ENCODE measurements at places on chromosomes 2 and 18. TPM values are rescaled to one million over a fixed set of nuclear protein-coding genes. Genes with fewer than 3 reads are reported as not detected.
A peak's percentile ranks its signal among the peaks of the same experiment; 100 is the strongest.

Gene CAPN14
- 0.67 TPM for total RNA-seq

Gene TTN
- 0.84 TPM for total RNA-seq

Gene OSR1
- total RNA-seq, result not detected

Gene RGPD8
- total RNA-seq, result 6.1 TPM

Gene DNAJC27
- 6.5 TPM for total RNA-seq

Gene GMCL1
- 20.8 TPM for total RNA-seq

DNA sequence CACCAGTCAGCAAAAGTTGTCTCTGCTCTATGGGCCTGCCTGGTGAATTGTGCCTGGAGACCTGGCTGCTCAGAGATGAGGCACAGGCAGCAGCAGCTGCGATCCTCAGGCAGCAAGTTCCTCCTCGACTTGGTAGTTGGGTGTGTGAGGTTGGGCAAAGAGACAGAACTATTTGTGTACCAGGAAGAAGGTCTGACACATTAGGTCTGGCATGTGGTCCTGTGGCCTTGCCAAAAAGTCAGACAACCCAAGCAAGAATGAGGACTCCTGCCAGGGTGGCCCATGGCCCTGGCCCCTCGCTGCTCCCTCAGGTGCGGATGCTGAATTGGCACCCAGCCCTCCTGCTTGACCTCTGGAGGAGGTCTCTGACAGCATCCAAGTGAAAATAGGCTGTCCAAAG lies 192.7 kb downstream of the DYSF start:
- ATAC-seq, result no peak

GRCh38 chr2:88227446-88227845 lies 57.3 kb downstream of the THNSL2 start:
- no peak for ATAC-seq

GRCh38 chr18:71442731-71443141 lies 1101.4 kb downstream of the CBLN2 start:
- no peak for ATAC-seq

DNA sequence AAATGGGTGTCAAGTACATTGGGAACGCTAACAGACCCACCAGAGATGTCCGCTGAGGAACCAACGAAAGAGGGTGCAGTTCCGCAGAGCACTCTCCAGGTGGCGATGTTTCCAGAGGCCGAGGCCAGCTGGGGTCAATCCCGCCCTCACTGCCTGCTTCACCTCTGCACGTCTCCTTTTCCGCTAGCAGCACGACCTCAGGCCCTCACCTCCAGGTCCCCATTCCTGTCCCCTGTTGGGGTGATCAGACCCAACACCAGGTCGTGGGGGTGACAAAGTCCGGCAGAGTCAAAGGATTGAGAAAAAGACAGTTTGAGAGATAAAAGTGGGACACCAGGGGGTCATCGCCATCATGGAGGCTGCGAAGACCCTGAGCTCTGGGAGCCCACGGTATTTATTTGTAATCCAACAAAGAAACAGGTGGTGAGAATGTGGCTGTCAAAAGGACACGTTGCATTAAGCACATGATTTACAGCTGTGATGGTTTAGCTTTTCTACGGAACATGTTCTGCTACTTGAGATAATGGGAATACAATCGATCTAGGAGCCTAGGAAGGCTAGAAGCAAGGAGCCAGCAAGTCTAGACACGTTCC lies 27.3 kb downstream of the ZAP70 start:
- no peak for ATAC-seq

DNA sequence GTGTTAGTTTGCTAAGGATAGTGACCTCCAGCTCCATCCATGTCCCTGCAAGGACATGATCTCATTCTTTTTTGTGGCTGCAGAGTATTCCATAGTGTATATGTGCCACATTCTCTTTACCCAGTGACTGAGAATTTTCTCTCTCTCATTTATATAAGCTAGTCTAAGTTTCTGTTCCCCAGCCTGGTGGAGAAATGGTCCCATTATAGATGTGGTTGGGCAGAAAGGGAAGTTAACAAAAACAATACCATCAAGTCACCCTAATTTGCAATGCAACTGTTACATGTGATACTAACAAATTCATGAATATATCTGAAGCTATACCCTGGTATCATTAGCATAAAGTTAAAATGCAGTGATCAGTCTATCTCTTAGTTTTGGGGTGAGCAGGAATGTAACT lies 54.0 kb downstream of the DNER start:
- ATAC-seq, result no peak

GRCh38 chr18:6979954-6980353 lies 137.6 kb downstream of the LAMA1 start:
- no peak for ATAC-seq

DNA sequence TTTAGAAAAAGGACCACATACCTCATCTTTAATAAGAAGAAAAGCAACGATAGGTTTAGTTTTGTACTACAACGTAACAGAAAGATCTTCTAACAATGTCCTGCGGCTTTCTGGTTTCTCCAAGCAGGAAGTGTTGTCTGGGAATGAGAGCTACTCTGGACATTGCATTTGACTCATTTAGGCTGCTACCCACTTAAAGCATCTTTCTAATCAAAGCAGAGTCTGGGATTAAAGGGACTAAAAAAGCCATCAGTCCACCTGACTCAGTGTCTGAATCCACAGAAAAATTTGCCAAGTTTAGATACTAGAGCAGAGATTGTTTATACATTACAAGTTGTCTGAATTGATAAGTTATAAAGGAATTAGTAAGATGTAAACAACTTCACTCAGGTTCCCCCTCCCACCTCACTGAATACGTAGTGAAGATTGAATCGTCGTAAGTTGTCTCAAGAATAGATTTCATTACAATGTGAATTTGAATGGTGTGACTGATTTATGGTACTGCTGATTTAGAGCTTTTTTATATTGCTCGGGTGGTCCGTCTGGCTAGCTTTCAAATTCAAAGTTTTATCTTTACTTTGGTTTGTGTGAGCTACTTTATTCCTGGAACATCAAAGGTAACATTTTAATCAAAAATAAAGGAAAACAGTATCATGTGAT lies 70.2 kb upstream of the SMIM21 start:
- no peak for ATAC-seq

DNA sequence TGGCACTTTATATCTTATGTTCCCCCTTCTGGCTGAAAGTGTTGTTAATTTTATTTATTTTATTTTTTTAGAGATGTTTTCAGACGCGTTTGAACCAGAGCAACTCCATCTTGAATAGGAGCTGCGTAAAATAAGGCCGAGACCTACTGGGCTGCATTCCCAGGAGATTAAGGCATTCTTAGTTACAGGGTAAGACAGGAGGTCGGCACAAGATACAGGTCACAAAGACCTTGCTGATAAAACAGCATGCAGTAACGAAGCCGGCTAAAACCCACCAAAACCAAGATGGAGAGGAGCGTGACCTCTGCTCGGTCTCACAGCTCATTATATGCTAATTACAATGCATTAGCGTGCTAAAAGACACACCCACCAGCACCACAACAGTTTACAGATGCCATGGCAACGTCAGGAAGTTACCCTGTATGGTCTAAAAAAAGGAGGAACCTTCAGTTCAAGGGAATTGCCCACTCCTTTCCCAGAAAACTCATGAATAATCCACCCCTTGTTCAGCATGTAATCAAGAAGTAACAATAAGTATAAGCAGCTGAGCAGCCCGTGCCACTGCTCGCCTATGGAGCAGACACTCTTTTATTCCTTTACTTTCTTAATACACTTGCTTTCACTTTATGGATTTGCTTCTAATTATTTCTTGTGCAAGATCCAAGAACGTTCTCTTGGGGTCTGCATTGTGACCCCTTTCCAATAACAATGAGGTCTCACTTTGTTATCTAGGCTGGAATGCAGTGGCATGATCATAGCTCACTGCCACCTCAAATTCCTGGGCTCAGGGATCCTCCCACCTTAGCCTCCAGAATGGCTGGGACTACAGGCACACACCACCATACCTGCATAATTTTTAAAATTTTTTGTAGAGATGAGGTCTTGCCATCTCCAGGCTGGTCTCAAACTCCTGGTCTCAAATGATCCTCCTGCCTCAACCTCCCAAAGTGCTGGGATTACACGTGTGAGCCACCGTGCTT lies 55.9 kb downstream of the CACNB4 start:
- no peak for ATAC-seq

DNA sequence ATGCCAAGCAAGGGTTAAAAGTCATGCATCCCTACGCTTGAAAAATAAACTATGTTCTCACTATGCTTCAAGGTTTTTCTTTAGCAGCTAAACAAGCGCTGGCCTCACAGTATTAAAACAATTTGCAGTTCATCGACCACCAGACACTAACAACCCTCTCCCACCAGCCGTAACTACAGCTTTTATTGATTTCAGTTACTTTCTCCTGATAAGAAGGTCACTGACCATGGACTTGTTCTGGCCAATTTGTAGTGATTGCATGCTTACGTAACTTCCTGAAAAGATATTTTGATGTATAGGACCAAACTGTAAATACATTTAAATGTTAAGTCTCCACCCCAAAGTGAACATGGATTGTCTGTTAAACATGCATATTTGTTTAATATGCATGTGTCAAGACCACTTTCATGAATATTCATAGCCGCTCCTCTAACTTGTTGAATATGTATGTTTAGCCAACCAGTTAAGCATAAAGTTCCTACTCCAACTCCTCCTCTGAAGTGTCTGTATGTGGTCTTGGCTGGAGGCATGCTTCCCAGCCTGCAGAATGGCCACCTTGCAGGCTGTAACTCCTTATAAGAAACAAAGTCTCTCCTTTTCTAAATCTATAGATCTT lies 1.7 kb upstream of the THOC1 start:
- ATAC-seq, result no peak

GRCh38 chr18:79853303-79853992 lies 55.7 kb downstream of the KCNG2 start:
- no peak for ATAC-seq

DNA sequence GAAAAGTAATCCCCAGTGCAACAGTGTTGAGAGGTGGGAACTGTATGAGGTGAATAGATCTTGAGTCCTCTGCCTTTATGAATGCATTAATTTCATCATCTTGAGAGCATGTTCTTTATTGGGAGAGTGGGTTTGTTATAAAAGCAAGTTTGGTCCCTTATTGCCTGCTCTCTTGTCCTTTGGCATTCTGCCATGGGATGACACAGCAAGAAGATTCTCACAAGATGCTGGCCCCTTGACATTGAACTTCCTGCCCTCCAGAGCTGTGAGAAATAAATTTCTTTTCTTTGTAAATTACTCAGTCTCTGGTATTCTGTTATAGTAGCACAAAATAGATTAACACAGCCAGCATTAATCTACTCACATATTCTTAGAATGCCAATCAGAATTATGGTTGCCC lies 108.6 kb downstream of the EHBP1 start:
- ATAC-seq, result no peak

GRCh38 chr18:45156946-45157345 lies 458.3 kb upstream of the SLC14A2 start:
- ATAC-seq, result no peak

GRCh38 chr2:219510512-219511135 lies 3.7 kb upstream of the ASIC4 start:
- ATAC-seq, result no peak

DNA sequence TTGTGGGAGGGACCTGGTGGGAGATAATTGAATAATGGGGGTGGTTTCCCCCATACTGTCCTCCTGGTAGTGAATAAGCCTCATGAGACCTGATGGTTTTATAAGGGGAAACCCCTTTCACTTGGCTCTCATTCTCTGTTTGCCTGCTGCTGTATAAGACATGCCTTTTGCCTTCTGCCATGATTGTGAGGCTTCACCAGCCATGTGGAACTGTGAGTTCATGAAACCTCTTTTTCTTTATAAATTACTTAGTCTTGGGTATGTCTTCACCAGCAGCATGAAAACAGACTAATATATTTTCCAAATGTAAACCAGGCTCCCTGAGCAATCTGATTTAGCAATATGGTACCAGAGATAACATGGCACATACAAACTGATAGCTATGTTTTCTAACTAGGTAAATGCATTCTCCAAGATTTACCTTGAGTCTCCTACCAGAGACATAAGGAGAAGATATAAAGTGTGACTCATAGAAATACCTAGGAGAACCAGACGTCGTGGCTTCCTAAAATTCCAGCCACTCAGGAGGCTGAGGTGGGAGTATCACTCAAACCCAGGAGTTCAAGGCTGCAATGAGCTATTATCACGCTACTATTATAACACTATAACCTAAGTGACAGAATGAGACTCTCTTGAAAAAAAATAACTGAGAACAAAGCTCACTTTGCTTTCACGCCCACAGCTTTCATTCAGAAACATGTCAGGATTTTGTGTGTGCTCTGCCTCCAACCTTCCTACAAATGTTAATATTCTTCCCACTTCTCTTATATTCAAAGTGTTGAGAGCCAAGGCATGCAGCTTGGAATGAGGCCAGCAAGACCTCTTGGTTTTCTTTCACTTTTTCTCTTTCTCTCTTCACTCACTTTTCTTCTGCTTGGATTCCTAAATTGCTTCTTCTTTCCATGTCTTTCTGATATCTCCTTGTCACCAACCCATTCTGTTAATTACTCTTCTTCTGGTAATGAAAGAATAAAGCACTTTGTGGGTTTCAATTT lies 263.9 kb upstream of the UBE2E3 start:
- ATAC-seq, result no peak

GRCh38 chr2:205758051-205758450 lies 75.8 kb downstream of the NRP2 start:
- no peak for ATAC-seq

DNA sequence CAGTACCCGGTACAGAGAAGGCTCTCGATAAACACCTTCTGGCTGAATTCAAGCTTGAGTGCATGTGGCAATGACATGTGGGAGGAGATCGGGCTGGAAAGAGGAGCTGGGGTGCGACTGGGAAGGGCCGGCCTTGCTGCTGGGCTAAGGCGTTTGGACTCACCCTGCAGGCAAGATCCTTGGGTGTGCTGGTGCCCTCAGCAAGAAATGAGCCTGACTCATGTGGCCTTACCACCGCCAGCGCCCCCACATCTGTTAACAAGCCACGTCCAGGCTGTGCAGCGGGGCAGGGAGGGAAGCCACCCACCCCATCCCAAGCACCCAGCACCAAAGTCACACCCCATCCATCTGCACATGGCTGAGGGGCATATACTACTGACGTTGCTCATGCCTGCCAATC lies 1.3 kb downstream of the HS1BP3 start:
- peak; percentile 7 for ATAC-seq

GRCh38 chr2:88190808-88191721 lies 20.9 kb downstream of the THNSL2 start:
- no peak for ATAC-seq

- no peak for ATAC-seq
Observed at GRCh38 chr2:64327510-64328414, 126.2 kb upstream of the LGALSL start.

- peak; percentile 75 for ATAC-seq
Observed at GRCh38 chr2:95074663-95075439, 46.8 kb downstream of the MRPS5 start.

- no peak for ATAC-seq
Observed at GRCh38 chr2:171999161-171999560, 592 bp upstream of the METAP1D start.

DNA sequence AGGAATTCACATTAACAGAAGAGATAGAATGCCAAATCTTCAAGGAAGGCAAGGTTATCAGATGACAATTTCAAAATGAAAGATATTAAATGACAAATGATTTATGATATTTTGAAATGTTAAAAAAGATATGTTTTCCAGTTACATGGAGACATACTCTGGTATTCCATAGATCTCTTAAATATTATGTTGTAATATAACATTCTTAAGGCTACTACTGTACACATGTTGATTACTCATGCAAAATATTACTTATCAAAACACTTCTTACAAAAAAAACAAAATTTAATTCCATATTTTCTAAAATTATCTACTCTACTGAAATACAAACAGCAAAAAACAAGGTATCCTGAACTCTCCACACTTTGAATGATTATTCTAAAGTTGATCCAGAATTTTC lies 22.9 kb downstream of the RTTN start:
- no peak for ATAC-seq

Data from activated T-helper 17 cell treated with anti-CD3 and anti-CD28 coated beads, Interleukin-2, amount 50 U/mL, for 72 hours (primary cell).